CD4-positive, alpha-beta memory T cell (primary cell): ENCODE measurements at places on chromosomes 13 and 19.

DNA sequence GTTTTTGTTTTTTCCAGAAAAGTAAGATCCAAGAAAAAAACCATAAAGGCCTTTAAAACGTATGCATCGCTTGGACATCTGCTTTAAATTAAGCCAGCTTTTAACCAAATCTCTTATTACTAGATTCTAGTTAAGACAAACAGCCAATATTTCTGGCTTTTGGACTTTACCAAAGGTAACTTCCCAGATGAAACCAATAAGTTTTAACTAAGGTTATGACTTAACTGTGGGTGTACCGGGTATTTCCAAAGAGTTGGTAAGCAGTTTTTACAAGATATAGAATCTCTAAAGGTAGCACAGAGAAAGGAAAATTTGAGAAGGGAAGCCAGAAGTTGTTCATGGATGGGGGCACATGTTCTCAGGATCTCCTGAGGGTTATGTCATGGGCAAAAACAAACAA, 34.0 kb downstream of the CEACAM1 start:
- no peak for DNase-seq

DNA sequence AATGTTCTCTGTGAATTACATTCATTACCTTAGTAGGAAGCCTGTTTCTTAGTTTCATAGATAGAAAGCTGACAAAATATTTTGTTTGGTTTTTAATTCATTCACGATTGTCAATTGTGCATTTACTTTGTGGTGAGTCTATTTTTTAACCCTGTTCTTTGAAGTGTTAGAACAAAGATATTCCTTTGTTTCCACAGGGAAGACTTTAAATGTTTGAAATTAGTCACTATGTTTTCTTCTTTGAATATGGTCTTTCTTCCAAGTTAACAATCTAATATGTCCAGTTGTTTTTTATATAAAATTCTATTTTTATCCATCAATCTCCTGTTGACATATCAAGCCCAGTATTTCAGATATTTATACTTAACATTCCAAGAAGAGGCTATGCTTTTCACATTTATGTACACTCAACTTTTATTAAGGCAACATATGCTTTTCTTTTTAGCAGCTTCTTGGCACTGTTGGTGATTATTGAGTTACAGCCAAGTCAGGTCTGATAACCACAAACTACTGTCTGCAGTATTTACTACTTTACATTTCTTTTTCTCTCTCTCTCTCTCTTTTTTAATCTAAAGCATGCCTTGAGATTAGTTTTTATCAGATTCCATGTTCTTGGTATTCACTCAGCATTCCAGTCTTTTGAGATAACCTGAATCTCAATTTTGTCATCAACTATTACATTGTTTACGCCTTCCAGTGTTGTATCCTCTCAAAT, 812.8 kb upstream of the SLC10A2 start:
- no peak for DNase-seq

DNA sequence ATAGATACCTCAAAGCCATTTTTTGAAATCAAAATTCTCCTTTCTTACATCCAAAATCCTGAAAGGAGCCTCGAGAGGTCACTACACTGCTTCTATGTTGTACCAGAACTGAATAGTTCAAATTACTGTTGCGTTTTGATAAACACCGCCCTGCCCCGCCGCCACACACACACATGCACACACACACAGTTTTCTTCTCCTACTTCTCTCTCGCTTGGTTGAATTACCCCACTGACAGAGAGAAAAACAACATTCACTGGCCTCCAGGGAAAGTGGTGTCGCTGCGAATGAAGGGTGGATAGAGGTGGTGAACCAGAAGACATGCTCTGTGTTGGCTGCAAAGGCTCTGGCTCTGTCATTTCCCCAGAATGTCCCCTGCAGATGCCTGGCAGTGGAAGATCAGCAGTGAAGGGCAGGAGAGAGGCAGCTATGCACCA, 183.4 kb upstream of the RFC3 start:
- no peak for DNase-seq

DNA sequence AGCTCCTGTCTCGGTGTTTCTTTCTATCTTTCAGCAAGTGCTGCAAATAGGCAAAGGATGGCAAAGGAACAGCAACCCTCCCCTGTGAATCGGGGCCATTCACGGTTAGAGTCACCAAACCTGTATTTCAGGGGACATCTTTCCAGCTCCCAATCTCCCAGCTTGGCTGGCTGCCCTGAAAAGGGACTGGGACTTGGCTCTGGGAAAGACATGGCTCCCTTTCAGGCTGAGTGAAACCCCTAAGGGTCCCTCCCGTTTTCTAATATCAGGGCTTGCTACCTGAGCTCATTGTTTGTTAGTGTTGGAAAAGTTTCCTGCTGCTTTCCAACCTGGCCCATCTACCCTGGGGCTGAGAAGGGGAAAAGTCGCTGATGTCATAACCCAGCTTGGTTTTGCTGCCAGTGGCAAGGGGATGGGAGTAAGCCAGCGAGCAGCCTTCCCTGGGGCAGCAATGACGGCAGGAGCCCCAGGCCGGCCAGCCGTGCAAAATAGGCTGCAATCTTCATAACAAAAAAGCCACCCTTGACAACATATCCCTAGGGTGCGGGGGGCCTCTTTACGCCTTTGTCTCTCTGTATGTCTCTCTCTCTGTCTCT, 29.9 kb downstream of the SERP2 start:
- DNase-seq = no peak

DNA sequence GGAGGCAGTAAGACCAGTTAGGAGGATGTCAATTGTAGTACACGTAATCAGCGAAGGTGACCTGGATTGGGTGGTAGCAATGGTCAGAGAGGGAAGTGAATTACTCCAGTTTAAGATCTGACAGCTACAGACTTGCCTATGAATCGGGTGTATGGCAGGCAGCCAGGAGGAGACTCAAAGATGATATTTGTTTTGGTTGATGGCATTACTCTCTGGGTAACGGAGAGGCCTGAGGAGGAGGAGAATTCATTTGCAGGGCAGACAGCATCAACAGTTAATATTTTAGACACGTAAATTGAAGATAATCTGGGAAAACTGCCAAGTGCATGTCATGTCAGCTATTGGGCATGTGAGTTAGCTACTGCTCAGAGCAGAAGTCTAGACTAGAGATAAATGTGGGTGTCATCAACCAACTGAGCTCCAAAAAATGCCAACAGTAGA, 109.2 kb downstream of the SGCG start:
- no peak for DNase-seq

DNA sequence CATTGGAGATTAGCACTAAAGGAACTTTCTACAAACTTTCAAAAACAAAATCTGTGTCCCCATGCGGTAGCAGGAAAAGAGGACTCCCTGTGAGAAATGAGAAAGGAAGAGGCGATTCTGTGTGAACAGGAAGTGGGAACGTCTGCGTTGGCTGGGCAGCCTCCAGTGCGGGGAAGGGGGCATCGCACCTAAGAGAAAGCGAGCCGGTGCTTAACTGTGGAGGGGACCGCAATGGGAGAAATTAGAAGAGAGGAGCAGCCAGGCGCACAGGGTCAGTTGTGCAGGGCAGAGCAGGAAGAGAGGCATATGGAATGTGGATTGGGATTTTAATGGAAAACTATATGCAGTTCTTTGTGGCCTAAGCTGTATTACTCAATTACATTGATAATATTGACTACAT, 77.4 kb upstream of the DOCK9 start:
- no peak for DNase-seq

GRCh38 chr19:15330801-15331418, 1.4 kb downstream of the BRD4 start:
- peak; percentile 16 for DNase-seq

DNA sequence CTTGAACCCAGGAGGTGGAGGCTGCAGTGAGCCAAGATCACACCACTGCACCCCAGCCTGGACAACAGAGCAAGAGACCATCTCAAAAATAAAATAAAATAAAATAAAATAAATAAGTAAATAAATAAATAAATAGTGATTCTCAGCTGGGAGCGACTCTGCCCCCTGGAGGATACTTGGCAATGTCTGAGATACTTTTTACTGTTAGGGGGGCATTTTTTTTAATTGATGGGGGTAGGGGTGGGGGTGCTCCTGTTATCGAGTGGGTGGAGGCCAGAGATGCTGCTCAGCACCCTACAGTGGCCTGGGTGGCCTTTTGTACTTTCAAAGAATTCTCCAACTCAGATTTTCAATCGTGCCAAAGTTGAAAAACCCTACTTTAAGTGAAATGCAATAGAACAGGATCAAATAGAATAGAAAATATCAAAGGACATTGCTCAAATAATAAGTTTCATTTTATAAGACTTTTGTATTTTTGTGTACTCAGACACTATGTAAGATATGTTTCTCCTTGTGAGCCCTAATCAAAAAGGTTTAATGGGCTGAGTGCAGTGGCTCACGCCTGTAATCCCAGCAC, 7.1 kb upstream of the CLPP start:
- no peak for DNase-seq

GRCh38 chr19:39993605-39994004, 3.3 kb upstream of the ZNF546 start:
- DNase-seq = no peak

DNA sequence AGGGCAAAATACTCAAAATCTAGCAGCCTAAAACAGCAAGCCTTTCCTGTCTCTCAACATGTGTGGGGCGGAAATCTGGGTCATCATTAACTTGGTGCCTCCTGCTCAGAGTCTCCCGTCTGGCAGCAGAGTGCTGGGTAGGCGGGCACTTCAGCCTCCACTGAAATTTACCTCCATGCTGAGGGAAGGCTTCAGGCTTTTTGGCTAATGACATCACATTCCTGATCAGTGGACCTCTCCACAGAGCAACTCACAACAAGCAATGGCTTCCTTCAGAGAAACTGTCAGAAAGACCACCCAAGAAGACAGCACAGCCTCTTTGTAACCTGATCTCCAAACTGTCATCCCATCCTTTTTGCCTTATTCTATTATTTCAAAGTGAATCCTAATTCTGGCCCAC, 1109.0 kb downstream of the UQCRFS1 start:
- DNase-seq = no peak

GRCh38 chr19:35673121-35673804, 6.9 kb downstream of the UPK1A start:
- peak; percentile 19 for DNase-seq

DNA sequence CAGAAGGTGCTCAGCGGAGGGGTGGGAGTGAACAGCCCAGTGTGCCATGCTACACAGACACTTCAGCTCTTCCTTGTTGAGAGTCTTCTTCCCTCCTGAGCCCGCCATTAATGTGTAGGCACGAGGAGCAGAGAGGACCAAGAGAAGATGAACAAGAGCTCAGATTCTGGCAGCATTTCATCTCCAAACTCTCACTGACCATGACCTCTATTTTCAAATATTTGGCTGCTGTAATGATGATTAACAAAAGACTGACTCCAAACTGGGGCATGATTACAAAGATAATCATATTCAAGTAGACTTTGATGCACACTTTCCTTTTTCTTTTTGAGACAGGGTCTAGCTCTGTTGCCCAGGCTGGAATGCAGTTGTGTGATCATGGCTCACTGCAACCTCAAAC, 236.5 kb downstream of the DCLK1 start:
- no peak for DNase-seq

DNA sequence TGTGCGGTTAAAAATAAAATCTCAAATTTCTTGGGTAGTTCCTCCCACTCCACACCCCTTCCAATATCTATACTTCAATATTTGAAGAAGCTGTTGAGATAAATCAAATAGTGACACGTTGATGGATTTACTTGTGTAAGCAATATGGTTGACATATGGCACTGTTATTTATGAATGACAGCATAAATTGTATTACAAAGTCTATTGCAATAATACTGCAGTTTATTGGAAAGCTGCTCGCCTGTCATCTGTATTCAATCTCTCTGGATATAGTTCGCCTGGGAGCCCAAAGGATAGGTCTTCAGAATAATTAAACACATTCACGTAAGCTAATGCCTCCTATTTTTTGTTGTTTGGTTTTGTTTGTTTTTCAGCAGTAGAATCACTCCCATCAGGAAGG, 5.0 kb upstream of the ZIC5 start:
- DNase-seq = no peak

DNA sequence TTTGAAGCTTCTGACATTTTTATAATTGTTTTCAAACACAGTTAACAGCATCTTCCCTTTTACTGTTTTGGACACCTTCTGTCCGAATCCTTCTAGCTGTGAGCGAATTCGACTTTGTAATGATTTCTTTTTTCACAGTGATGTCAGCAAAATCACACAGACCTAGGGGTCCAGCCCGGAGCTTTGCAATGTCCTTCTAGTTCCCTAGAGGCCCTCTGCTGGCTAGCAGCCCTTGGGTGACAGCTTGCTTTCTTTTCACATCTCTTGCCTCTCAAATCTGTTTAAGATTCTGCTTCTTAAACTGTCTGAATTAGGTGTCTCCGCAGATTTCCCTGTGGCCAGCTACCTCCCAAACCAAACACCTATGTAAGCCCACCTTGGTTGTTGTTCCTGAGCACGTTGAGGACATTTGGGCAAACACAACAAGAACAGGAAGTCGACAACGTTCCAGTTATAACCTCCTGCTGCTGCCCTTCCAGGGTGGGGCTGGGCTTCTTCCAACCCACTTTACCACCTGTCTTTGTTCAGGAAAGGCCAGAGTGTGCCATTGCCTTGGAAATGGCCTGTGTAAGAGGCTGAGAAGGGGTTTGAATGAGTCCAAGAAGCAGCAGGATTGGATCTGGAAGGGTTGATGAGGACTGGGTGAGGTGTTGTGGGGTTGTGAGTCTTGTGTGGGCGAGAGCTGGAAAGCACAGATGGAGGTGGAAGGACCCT, 123.1 kb downstream of the ATP8A2 start:
- no peak for DNase-seq

GRCh38 chr13:45393941-45394570, 24.1 kb downstream of the SLC25A30 start:
- peak; percentile 26 for DNase-seq

GRCh38 chr19:8054169-8054568, 1.6 kb downstream of the CCL25 start:
- DNase-seq = no peak

GRCh38 chr19:1507763-1508506, 4.9 kb downstream of the ADAMTSL5 start:
- DNase-seq = peak; percentile 93

GRCh38 chr13:27006519-27007161, 165.0 kb downstream of the USP12 start:
- DNase-seq = no peak

DNA sequence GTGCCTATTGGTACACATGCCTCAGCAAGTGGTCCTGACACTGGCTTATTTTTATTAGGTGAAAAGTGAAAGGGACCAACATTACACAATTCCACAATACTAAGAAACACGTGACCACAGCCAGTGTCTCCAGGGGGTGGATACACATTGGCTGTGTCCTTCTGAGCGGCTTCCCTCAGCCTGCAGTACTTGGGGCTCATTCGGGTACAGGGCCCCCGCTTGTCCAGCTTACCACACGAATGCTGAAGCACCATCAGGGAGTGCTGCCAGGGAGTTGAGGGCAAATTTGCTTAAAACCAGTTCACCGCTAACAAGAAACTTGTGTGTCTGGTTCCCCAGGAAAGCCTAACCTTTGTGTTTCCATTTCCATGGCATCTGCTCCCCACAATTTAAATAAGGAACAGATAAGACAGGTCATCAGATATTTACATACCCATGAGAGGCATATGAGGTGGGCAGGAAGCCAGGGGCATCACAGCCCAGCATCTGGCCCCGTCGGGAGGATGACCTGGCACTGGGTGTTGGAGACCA, 23.3 kb downstream of the PBX4 start:
- DNase-seq = no peak
